ENCODE measurements at places on chromosomes 12 and 14. TPM values are rescaled to one million over a fixed set of nuclear protein-coding genes. Genes with fewer than 3 reads are reported as not detected.

GPR162 gene
- 23.4 TPM for total RNA-seq

- H3K27me3 ChIP-seq = no peaks in the 10 kb centered on the region
- no peak overlapping the region for H3K4me3 ChIP-seq
- no peak for DNase-seq
Measured at GRCh38 chr14:44070046-44070445, 437.0 kb downstream of the FSCB start.

DNA sequence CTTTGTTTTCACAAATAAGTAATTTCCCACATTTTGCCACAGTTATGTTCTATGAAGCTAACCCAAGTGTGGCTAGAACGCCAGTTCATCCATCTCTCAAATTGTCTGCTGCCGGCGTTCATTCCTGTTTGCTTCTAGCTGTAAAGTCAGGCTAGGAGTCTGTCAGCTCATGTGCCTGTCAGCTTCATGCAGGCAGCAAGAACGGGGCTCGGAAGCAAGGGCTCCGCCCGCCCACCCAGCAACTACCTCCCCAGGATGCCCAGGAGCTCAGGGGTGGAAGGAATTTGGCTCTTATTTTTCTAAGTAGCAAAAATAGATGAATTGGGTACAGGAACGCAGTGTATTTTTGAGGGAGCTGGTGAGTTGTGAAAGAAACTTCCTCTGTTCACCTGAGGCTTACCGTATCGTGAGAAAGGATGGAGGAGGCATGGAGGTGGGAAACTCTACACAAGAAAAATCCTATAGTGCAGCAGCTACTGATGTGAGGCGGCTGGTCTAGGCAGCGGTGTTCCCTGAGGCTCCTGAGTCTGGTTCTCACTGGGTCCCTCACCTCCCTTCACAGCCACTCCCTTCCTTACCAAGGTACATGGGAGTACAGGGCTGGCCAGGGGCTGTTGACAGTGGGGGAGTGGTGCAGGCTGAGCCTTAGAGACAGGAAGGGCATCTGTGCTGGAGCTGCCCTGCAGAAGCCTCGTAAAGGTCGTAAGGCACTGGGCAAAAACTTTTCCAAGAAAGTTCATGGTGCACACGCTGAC, 54.5 kb upstream of the AMN start:
- no peak overlapping the region for H3K4me3 ChIP-seq
- H3K4me1 ChIP-seq = no peaks in the 10 kb centered on the region
- H3K27ac ChIP-seq = no peak overlapping the region

DNA sequence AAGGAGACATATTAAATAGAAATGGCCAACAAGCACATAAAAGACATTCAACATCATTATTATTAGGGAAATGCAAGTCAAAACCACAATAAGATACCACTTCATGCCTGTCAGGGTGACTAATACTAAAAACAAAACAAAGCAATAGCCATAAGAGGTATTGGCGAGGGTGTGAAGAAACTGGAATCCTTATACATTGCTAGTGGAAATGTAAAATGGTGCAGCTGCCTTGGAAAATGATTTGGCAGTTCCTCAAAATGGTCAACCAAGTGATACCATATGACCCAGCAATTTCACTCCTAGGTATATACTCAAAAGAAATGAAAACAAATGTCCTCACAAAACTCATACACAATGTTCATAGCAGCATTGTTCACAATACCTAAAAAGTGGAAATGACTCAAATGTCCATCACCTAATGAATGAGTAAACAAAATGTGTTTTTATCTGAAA, 27.0 kb downstream of the GPR135 start:
- no peaks in the 10 kb centered on the region for H3K36me3 ChIP-seq
- peaks cover 11% of the 10 kb centered on the region for H3K4me1 ChIP-seq
- DNase-seq = no peak
- H3K4me3 ChIP-seq = no peak overlapping the region
- peak overlapping the region; percentile 9 for H3K27ac ChIP-seq

RERG gene
- total RNA-seq = 20.1 TPM

- no peaks in the 10 kb centered on the region for H3K36me3 ChIP-seq
- DNase-seq = no peak
- H3K4me3 ChIP-seq = no peak overlapping the region
- no peak overlapping the region for H3K27ac ChIP-seq
- no peaks in the 10 kb centered on the region for H3K27me3 ChIP-seq
- H3K4me1 ChIP-seq = peaks cover 12% of the 10 kb centered on the region
Measured at GRCh38 chr14:94394581-94395207, 6.3 kb upstream of the SERPINA1 start.

DNA sequence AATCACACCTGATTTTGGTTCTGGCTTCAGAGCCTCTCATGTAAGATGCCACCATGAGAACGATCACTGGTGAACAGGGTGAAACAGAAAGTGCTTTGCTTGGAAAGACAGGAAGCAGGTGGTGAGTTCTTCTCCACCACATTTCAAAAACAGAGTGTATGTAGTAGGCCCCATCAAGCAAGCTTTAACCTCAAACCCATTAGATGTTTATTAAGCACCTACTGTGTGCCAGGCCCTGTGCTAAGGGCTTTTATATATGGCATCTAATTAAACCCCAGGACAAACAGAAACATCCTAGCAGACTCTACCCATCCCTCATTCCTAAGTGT, 47.8 kb upstream of the MED13L start:
- H3K4me3 ChIP-seq = no peak overlapping the region
- H3K36me3 ChIP-seq = no peaks in the 10 kb centered on the region
- no peaks in the 10 kb centered on the region for H3K27me3 ChIP-seq

DNA sequence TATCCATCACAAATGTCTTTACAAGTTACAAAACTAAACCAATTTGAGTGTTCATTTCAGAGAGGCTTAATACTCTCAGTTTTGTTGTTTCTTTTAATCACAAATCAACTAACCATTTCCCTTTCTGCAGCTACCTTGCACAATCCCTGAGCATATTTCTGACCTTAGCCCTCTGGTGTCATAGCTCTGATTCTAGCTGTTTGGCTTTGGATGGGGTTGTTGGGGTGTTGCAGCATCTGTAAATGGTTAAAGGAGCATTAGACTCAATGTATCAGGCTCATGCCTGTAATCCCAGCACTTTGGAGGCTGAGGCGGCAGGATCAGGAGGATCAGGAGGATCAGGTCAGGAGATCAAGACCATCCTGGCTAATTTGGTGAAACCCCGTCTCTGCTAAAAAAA, 461.4 kb downstream of the NRXN3 start:
- H3K27ac ChIP-seq = no peak overlapping the region
- DNase-seq = no peak
- no peak overlapping the region for H3K4me3 ChIP-seq
- no peaks in the 10 kb centered on the region for H3K36me3 ChIP-seq
- no peaks in the 10 kb centered on the region for H3K27me3 ChIP-seq

POU6F1 gene
- total RNA-seq = 9.1 TPM

GRCh38 chr12:78680596-78680995, 184.0 kb upstream of the SYT1 start:
- H3K27me3 ChIP-seq = no peaks in the 10 kb centered on the region
- H3K27ac ChIP-seq = no peak overlapping the region
- H3K4me3 ChIP-seq = no peak overlapping the region
- no peaks in the 10 kb centered on the region for H3K36me3 ChIP-seq
- no peaks in the 10 kb centered on the region for H3K4me1 ChIP-seq

GRCh38 chr12:88142610-88142991, 494 bp downstream of the TMTC3 start:
- peaks cover 3% of the 10 kb centered on the region for H3K4me1 ChIP-seq
- H3K27ac ChIP-seq = peak overlapping the region; percentile 29
- no peak for DNase-seq
- H3K27me3 ChIP-seq = no peaks in the 10 kb centered on the region

- no peaks in the 10 kb centered on the region for H3K27me3 ChIP-seq
- peak within 1 kb of the TSS; percentile 62 for H3K27ac ChIP-seq
- DNase-seq = peak; percentile 84
- H3K4me1 ChIP-seq = peaks cover 2% of the 10 kb centered on the region
Measured at GRCh38 chr12:56079723-56080555, at the start of gene ERBB3. Gene ERBB3, plus strand, starts transcription at chr12:56080165. Its CDS starts 136 bp downstream, at chr12:56080301.

NINJ2 gene
- 5.8 TPM for total RNA-seq

- no peaks in the 10 kb centered on the region for H3K27me3 ChIP-seq
- DNase-seq = peak; percentile 77
- no peak overlapping the region for H3K27ac ChIP-seq
- H3K4me1 ChIP-seq = no peaks in the 10 kb centered on the region
- no peak overlapping the region for H3K4me3 ChIP-seq
Measured at GRCh38 chr12:19643635-19644034, 204.3 kb downstream of the AEBP2 start.

TESPA1 gene
- 3.1 TPM for total RNA-seq

- H3K27ac ChIP-seq = no peak overlapping the region
- no peaks in the 10 kb centered on the region for H3K36me3 ChIP-seq
- H3K4me3 ChIP-seq = no peak overlapping the region
- peaks cover 44% of the 10 kb centered on the region for H3K4me1 ChIP-seq
- peak; percentile 57 for DNase-seq
Measured at GRCh38 chr14:63273129-63273528, 45.6 kb downstream of the GPHB5 start.

HAL gene
- 2.3 TPM for total RNA-seq

GRCh38 chr12:27552886-27553560, 29.0 kb downstream of the PPFIBP1 start:
- peak overlapping the region; percentile 90 for H3K27ac ChIP-seq
- H3K27me3 ChIP-seq = no peaks in the 10 kb centered on the region
- DNase-seq = no peak

DNA sequence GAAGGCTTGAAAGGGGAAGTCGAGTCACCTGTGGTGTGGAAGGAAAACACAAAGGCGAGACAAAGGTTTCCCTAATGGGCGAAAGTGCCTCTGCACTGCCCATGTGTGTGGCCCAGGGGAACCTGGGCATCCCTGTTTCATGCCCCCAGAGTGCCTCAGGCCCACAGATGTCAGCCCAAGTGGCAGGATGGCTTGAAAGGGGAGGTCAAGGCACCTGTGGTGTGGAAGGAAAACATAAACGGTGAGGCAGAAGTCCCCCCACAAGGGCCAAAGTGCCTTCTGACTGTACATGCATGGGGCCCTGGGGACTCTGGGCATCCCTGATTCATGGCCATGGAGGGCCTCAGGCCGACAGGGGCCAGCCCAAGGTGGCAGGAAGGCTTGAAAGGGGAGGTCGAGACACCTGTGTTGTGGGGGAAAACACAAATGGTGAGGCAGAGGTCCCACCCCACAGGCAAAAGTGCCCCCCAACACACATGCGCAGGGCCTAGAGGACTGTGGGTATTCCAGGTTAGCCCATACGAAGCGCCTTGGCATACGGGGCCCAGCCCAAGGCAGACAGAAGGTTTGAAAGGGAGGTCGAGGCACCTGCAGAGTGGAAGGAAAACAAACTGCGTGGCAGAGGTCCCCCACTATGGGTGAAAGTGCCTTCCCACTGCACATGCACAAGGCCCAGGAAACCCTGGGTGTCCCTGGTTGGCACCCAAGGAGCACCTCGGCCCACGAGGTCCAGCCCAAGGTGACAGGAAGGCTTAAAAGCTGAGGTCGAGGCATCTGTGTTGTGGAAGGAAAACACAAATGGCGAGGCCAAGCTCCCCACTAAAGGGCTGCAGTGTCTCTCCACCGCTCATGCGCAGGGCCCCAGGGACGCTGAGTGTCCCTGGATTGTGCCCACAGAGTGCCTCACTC, 382.3 kb downstream of the ALG10 start:
- H3K27ac ChIP-seq = no peak overlapping the region
- no peak overlapping the region for H3K4me3 ChIP-seq
- no peaks in the 10 kb centered on the region for H3K27me3 ChIP-seq
- no peak for DNase-seq
- H3K4me1 ChIP-seq = no peaks in the 10 kb centered on the region

- no peak for DNase-seq
- H3K4me1 ChIP-seq = no peaks in the 10 kb centered on the region
- no peak overlapping the region for H3K27ac ChIP-seq
- no peaks in the 10 kb centered on the region for H3K36me3 ChIP-seq
- H3K27me3 ChIP-seq = no peaks in the 10 kb centered on the region
- no peak overlapping the region for H3K4me3 ChIP-seq
Measured at GRCh38 chr14:31529053-31529452, 32.2 kb upstream of the NUBPL start.

DNA sequence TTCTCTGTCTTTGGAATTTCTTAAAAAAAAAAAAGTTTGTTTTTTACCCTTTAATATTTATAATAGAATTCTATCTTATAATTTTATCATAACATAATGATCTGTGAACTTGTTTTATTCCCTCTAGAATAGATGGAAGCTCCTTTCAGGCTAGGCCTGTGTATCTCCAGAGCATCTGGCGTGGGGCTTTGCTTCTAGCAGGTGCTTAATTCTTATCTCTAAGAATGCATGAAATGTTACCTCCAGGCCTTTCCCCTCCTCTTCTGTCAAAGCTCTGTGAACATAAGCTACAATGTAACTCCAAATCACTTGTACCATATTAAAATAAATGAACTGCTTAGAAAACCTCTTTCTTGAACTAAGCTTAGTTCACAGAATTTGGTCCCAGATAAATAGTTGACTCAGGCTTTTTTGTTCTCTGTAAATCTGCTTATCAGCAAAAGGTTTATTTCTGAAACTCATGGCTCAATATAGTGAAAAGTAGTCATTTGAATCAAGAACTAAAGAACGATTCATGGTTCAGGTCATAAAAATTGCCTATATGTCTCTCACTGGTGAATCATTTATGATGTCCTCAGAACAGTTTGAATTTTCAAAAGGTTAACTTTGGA, 407.1 kb downstream of the TRHDE start:
- no peaks in the 10 kb centered on the region for H3K36me3 ChIP-seq
- no peaks in the 10 kb centered on the region for H3K4me1 ChIP-seq
- no peak for DNase-seq

DNA sequence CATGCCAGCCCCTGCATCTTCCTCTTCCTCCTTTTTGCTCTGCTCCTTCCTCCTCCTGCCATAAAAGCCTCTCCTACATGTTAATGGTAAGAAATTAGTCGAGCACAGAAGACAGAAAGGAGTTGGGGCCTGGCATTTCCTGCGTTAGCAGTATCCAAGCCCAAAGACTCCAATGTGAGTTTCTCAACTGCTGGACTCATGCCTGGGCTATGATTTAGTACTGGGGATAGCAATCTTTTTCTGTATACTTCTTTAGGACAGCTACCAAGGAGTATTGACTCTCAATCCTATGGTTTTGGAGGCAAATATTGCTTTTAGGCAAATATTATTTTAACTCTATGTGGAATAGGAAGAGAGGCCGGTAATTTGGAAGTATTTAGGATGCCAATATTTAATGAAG, 18.0 kb upstream of the SLC38A4 start:
- no peaks in the 10 kb centered on the region for H3K27me3 ChIP-seq
- no peaks in the 10 kb centered on the region for H3K36me3 ChIP-seq
- no peak overlapping the region for H3K4me3 ChIP-seq

GRCh38 chr14:24690492-24690891, 56.5 kb upstream of the GZMB start:
- H3K4me1 ChIP-seq = no peaks in the 10 kb centered on the region
- H3K27ac ChIP-seq = no peak overlapping the region
- no peaks in the 10 kb centered on the region for H3K36me3 ChIP-seq

DNA sequence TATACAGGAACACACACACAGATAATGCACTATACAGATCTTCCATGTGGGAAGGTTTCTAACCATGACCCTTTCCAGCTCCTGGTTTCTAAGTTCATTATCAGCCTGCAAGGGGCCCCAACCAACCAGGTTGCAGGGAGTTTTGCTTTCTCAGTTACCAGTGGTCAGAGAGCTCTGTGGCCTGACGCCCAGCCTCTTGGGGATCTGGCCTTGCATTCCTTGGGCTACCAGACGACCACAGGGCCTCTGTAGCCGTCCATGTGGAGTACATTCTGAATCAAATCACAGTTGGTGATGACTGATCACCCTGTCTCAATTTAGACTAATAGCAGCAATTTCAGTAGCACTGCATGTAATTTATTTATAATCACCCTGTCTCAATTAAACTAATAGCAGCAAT, 47.5 kb downstream of the PAH start:
- H3K4me1 ChIP-seq = no peaks in the 10 kb centered on the region
- no peaks in the 10 kb centered on the region for H3K27me3 ChIP-seq
- no peak for DNase-seq
- no peak overlapping the region for H3K4me3 ChIP-seq
- H3K27ac ChIP-seq = no peak overlapping the region
- H3K36me3 ChIP-seq = no peaks in the 10 kb centered on the region

Data from lung (tissue), 17 donors.